Fibroblast of gingiva (primary cell): ENCODE measurements at places on chromosomes 2 and 18.
A peak's percentile ranks its signal among the peaks of the same experiment; 100 is the strongest.

DNA sequence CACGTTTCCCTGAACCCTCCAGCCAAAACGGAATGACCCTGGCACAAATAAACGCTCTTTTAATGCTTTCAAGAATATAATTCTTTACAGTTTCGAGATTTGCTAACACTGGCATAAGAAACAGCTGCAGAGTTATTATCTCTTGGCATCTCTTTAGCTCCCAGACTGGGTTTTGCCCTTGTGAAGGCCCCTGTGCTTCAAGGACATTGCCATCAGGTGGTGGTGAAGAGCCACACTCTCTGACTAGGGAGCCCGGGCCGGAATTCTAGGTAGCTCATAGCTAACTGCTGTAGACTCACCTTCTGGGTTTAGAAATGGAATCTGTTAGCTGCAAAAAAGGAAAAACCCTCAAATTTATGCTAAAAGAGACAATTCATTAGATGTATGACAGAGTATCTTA is 13.3 kb upstream of the GALNT14 start:
- no peak for DNase-seq

DNA sequence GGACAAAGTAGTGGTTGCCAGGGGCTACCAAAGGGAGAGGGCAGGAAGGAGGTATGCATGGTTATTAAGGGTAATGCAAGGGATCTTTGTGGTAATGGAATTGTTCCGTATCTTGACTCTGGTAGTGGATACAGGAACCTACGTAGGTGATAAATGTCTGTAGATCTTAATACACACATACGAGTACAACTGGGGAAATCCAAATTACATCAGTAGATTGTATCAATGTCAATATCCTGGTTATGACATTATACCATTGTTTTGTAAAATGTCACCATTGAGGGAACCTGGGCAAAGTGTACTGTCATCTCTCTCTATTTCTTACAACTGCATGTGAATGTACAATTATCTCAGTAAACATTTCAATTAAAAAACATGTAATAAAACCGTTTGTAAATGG is 56.2 kb downstream of the ALPK2 start:
- DNase-seq, result no peak

DNA sequence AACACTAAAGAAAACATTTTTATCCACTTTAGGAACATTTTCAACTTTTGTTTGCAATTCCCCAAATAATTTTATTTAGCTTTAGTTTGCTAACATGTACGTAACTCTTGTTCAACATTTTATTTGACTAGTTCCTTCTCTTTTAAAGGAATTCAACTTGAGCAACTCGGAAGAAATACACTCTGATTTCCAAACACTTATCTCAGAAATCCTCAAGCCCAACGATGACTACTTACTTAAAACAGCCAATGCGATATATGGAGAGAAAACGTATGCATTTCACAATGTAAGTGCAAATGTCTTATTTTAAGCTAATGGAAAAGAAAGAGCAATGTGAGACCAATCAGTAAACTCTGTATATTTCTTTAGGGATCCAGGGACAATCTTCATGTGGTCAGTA is 10.1 kb downstream of the SERPINB10 start:
- no peak for DNase-seq

DNA sequence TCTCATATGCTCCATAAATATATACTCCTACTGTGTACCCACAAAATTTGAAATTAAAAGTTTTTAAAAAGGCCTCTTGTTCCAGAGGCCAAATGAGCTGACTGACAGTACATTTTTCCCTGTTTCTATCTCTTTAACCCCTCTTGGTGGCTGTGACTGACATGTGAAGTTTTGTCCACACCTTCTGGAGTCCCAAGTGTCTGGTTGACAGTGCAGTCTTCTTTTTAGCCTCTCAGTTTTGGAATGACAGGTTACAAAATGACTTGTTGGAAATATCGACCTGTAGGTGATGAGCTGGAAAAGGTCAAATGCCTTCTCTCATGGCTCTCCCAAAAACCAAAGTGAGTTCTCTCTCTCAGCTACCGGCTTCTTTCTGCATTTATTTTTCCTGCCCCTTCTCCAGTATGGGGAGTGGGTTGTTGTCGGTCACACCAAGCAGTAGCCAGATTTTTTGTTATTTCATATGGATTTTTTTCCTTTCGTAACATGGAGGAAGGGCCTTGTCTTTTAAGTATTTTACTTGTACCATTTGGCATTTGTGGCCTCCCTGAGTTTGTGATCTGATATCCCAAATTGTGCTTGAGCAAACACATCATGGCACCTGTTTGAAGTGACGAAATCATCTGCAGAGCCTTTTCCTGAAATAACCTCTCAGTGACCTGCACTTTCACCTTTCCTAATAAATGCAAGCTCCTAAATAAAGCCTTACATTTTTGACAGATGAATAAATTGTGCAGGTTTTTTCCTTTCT is 143.9 kb downstream of the ESCO1 start:
- DNase-seq, result no peak

DNA sequence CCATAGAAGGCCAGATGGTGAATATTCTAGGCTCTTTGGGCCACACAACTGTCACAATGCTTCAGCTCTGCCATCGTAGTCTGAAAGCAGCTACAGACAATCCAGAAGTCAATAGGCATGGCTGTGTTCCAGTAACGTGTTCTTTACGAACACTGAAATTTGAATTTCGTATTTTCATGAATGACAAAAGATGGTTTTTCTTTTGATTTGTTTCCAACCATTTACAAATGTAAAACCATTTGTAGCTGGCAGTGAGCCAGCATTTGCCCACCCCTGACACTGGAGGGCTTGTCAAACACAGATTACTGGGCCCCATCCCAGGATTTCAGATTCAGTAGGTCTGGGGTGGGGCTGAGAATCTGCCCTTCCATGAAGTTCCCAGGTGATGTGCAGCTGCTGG is 83.0 kb upstream of the ATG16L1 start:
- no peak for DNase-seq

DNA sequence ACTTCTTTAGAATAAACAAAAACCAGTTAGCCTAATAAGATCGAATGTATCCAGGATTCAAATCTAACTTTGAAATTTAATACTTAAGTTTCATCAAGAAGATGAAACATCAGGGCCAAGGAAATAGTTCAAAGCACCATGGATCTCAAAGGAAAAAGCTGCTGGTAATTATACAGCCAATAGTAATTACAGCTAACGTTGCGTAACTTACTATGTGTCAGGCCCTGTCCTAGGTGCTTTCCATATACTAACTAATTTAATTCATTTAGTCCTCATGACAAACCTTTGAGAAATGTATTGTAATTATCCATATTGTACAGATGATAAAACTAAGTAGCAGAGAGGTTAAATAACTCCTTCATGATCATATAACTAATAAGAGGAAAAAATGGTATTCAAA is 598.6 kb downstream of the NYAP2 start:
- DNase-seq, result no peak

GRCh38 chr2:181853696-181854095 is 37.8 kb upstream of the ITPRID2 start:
- no peak for DNase-seq

DNA sequence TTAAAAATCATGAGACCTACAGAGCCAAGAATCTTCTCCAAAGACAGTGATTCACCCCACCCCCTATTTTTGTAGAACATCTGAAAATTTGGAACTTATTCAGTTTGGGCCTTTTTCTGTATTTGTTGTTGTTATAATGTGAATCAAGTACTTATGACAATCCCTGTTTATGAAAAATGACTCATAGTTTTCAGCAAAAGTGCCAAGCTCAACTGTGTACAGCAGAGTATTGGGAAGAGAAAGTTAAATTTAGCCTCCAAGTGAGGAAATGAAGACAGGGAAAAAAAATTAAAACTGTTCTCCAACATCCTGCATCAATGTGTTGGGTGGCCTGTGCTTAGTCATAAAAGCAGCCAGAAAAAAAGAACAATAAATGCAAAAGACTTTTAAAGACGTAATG is 46.2 kb downstream of the LRATD1 start:
- peak; percentile 45 for DNase-seq

DNA sequence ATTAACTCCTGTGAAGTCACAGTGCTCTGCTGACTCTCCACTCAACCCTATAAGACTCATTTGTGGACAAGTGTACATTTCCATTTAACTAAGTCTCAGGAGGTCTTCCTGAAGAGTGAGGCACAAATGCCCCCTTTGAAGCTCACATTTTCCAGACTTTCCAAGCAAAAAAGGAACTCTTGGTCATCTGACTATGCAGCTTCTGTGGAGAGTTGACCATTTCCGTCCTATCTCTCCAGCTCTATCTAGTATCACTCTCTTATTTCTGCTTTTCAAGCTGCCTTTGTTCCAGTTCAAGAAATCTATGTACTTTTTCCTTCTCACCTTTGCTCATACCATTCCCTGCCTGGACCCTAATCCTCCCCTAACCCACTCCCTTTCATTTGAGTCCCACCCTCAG is 77.0 kb downstream of the ANTXR1 start:
- no peak for DNase-seq

- DNase-seq, result peak; percentile 39
Measured at GRCh38 chr2:174697255-174697654, 67.0 kb downstream of the CHRNA1 start.
